ENCODE measurements at places on chromosomes 13 and 19. TPM values are rescaled to one million over a fixed set of nuclear protein-coding genes. Genes with fewer than 3 reads are reported as not detected.

GRCh38 chr19:53541971-53542370 is 4.0 kb downstream of the ZNF331 start:
- DNase-seq = no peak

DLEU7 gene
- total RNA-seq = not detected

DNA sequence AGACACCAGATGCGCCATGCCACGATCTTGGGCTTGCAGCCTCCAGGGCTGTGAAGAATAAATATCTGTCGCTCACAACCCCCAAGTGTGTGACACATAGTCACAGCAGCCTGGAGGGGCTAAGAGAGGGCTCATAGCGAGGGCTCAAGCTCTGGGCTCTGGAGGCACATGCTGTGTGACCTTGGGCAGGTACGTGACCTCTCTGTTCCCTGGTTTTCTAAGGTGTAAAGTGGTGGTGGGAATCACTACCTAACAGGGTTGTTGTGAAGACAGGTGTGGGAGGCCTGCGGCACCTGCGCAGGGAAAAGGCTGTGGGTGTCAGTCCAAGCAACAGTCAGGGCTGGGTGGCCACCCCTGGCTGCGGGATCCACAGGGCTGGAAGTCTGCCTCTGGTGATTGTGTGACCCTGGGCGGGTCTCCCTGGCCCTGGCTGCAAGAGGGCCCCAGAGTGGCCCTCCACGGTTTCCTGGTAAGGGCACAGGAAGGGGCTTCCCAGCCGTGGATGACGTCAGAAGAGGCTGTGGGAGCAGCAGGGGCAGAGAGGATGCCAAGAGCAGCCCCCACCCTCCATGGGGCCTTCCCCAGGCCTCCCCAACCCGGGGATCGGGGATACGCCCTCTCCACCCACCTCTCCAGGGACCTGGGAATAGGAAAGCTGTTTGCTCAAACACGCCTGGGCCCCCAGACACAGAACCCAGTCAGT is 218.8 kb upstream of the SGCG start:
- DNase-seq = no peak

DNA sequence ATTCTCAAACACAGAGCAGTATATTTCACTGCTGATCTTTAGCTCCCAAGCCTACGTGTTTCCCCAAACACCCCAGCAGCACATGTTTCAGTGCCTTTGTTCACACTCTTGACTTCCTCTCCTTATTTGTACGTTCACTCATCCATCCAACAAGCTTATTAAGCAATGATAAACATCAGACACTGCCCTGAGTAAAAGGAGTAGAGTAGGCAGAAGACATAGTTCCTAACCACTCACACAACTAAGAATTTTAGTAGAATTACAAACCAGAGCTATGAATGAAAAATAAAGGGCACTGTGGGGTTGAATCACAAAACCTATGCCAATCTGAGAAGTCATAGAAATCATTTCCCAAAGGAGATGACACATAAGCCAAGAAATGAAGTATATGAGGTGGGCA is 213.5 kb downstream of the DIAPH3 start:
- no peak for DNase-seq

CILP2 gene
- 0.81 TPM for total RNA-seq

RNF225 gene
- total RNA-seq = not detected

GRCh38 chr13:35765366-35765765 is 288.9 kb upstream of the MAB21L1 start:
- no peak for DNase-seq

PSG2 gene
- not detected for total RNA-seq

JSRP1 gene
- not detected for total RNA-seq

TNFSF13B gene
- total RNA-seq = 1.3 TPM

GPR18 gene
- 31.9 TPM for total RNA-seq

SHC2 gene
- total RNA-seq = 6.1 TPM

- peak; percentile 51 for DNase-seq
Measured at GRCh38 chr19:14686411-14686810, 3.4 kb upstream of the ZNF333 start.

GRCh38 chr19:33208904-33209849 is 15.0 kb downstream of the LRP3 start:
- DNase-seq = no peak

- no peak for DNase-seq
Measured at GRCh38 chr13:35694031-35694430, 217.5 kb upstream of the MAB21L1 start.

CNMD gene
- total RNA-seq = not detected

GRCh38 chr13:93963266-93964145 is 516.0 kb downstream of the DCT start:
- DNase-seq = no peak

CAPS gene
- 33.1 TPM for total RNA-seq

DNA sequence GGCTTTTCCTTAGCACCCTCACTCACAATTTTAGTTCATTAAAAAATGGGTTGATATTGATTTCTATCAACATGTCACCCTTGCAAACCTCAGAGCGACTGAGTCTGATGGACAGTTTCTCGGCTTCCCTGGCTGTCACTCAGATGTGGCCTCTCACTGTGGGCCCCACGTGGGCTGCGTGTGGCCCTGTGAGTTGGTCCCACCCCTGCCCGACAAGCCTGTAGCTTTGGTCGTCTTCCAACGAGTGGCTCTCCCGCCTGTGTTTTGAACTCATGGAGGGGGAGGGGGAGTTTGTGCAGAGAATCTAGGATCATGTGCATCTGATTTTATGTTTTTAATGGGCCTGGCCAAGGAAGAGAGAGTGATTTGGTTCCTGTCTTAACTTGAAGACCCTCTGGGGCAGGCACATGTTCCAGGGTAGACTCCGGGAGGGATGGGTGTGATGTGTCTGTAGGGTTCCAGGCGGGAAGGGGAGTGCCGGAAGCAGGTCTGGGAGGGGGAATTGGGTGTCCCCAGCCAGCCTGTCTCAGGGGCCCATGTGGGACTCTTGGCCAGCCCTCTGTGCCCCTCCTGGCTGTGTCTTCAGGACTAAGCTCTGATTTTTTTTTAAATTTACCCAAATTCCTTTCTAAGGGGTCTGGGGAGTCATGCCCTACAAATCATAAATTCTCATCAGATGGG is 18.9 kb downstream of the ATP11A start:
- DNase-seq = no peak

DNA sequence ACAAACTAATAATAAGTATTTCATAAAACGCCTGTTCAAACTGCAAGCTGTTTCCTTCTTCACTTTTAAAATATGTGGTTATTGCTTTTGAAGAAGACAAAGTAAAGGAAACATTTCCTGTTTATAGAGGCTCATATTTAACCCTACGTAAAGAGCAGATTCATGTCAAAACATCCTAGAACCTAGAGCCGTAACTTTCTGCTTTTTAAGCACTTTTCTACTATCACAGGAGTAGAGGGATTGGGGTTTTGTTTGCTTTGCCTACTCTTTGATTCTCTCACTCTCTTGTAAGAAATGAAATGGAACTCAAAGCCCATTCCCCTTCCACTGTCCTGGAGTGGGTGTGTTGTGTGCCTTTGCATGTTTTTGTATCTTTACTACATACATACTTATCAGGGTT is 54.0 kb upstream of the GPR183 start:
- DNase-seq = peak; percentile 43

DNA sequence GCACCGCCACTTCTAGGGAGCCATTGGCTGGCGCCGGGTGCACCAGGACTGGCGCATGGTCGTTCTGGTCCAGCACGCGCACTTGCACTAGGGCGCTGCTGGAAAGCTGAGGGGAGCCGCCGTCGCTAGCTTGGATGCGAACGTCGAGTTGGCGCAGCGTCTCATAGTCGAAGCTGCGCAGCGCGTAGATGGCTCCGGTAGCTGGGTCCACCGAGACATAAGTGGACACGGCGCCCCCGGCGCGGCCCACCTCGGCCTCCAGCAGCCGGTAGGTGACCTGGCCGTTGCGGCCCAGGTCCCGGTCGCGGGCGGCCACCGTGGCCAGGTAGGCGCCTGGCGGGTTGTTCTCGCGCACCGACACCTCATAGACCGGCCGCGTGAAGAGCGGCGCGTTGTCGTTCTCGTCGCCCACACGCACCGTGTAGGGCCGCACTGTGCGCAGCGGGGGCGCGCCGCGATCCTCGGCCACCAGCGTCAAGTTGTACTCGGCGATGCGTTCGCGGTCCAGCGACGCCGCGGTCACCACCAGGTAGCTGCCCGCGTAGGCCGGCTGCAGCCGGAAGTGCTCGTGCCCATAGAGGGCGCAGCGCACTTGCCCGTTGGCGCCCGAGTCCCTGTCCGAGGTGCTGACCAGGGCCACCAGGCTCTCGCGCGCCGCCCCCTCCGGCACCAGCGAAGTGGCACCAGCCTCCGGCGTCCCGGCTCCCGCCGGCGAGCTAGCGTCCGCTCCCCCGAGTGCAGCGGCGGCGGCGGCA is 1.7 kb downstream of the PCDH8 start:
- no peak for DNase-seq

DNA sequence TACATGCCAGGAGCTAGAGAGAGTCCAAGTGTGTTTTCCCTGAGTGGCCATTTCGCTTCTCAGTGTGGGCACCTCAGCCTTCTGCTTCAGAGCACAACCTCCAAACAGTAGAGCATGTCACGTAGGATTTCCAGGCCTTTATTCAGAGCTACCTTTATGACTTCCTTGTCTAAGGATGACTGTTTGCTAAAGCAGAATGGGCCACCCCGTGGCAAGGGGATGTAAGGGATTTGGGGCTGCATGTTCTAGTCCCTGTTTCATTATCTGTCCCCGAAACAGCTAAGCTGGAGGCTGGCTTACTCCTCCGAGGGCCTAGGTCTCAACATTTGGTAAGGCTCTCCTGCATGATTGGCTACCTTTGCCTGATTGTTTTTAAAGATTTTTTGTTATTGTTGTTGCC is 6.0 kb downstream of the RNASEH2B start:
- no peak for DNase-seq

TSKS gene
- total RNA-seq = 0.28 TPM

Measured in CD8-positive, alpha-beta T cell (primary cell).